ENCODE measurements at places on chromosomes 1 and 21. TPM values are rescaled to one million over a fixed set of nuclear protein-coding genes. Genes with fewer than 3 reads are reported as not detected.
A peak's percentile ranks its signal among the peaks of the same experiment; 100 is the strongest.

Gene OR6K3
- total RNA-seq, result not detected

DNA sequence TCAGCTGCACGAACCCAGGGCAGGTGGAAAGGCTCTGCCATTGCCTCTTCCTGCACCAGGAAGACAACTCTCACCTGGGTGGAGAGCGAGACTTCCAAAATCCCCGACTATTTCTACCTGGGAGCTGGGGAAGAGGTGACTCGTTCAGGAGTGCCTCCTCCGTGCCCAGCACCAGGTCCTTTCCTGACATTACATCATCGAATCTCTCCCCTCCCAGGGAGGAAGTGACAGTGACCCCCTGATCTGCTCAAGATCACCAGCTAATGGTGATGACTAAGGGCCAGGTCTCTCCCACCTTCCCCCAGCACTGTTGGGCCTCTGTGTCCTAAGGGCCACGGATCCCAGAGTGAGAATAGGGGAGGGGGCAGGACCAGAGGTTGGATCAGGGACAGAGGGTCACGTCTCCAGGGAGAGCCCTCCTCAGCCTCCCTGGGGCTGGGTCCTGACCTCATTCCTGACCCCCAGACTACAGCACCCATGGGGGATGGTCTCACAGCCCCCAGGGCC is 6.8 kb downstream of the MEGF6 start:
- no peak for DNase-seq

Gene PTBP2
- total RNA-seq, result 36.5 TPM

DNA sequence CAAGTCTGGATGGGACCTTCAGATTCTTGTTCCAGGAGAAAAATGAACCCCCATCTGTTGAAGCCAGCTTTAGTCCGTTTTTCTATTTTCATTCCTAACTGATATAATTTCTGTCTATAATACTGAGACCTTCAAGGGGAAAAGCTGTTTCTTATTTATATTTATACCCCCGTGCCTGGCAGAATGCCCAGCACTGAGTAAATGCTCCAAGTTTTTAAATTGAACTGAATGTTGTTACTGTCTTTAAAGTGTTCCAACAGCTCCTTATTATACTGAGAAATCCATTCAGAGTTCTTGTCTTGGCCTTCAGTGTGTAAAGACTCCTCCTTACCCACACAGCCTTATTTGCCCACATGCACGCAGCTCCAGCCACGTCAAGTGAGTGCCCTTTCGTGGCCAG is 178.6 kb upstream of the HMGB4 start:
- DNase-seq, result no peak

GRCh38 chr1:198679535-198680173 is 40.8 kb downstream of the PTPRC start:
- peak; percentile 51 for DNase-seq

Gene COL8A2
- 17.5 TPM for total RNA-seq

Gene ANGPTL3
- total RNA-seq, result not detected

DNA sequence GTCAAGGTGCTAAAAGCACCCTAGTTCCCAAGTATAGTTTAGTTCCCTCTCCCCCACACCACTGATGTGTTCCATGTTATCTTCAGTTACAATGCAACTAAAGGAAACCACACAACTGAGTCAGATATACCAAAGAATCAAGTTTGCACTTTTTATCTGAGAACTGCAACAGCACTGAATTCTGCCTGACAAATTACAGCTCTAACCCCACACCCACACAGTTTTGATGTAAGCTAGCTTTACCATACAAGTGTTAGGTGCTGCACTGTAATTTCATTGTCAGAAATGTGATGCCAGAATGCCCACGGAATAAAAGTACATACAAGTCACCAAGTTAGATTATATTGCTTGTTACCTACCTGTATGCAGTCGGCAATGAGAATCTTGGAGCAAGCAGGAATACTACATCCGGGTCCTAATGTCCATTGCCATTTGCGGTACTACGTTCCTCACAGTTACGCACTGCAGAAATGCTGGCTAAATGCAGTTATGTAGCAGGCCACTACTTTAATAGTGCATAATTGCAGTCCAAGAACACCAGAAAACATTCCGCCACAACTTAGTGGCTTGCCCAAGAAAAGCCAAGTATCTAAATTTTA is 12.1 kb downstream of the SFPQ start:
- no peak for DNase-seq

GRCh38 chr1:87556326-87556725 is 227.6 kb downstream of the LMO4 start:
- DNase-seq, result no peak

All from upper lobe of left lung (tissue), 6 donors.